ENCODE measurements at places on chromosomes 13 and 19. TPM values are rescaled to one million over a fixed set of nuclear protein-coding genes. Genes with fewer than 3 reads are reported as not detected.

SIGLEC12 gene
- not detected for total RNA-seq

PSG6 gene
- total RNA-seq: not detected

ACER1 gene
- total RNA-seq: not detected

UQCRFS1 gene
- total RNA-seq: 25.2 TPM

ZNF417 gene
- 21.4 TPM for total RNA-seq

MLNR gene
- total RNA-seq: not detected

URAD gene
- total RNA-seq: not detected

ADGRE1 gene
- total RNA-seq: not detected

ZNF787 gene
- 25.0 TPM for total RNA-seq

MEIS3 gene
- total RNA-seq: 11.0 TPM

MAST1 gene
- 0.13 TPM for total RNA-seq

ATP4B gene
- total RNA-seq: not detected

PLPPR2 gene
- total RNA-seq: 12.1 TPM

KIR3DL2 gene
- total RNA-seq: not detected

NKG7 gene
- total RNA-seq: not detected

IGFLR1 gene
- total RNA-seq: 1.1 TPM

TEAD2 gene
- total RNA-seq: 13.7 TPM

ZNF177 gene
- 1.5 TPM for total RNA-seq

RPS16 gene
- total RNA-seq: 131 TPM

ZNF567 gene
- total RNA-seq: 4.0 TPM

ZNF135 gene
- 4.5 TPM for total RNA-seq

AP1M2 gene
- total RNA-seq: 0.19 TPM

BEST2 gene
- not detected for total RNA-seq

ACP7 gene
- total RNA-seq: 0.12 TPM

CERS1 gene
- total RNA-seq: 0.40 TPM

GPR183 gene
- not detected for total RNA-seq

NLRP4 gene
- total RNA-seq: not detected

CYP4F2 gene
- total RNA-seq: not detected

OR7D2 gene
- 0.06 TPM for total RNA-seq

PRRG2 gene
- total RNA-seq: 0.92 TPM

EIF3K gene
- 303 TPM for total RNA-seq

KIR2DL1 gene
- total RNA-seq: not detected

HSD17B14 gene
- 1.2 TPM for total RNA-seq

ZNF563 gene
- 4.6 TPM for total RNA-seq

LRRC25 gene
- not detected for total RNA-seq

GRIK5 gene
- total RNA-seq: 5.9 TPM

ZNF616 gene
- total RNA-seq: 8.7 TPM

POLR2E gene
- 116 TPM for total RNA-seq

PCDH17 gene
- 0.40 TPM for total RNA-seq

ZIM2 gene
- total RNA-seq: 0.26 TPM

HAUS8 gene
- 3.6 TPM for total RNA-seq

LPAR6 gene
- total RNA-seq: 28.2 TPM

ZSWIM4 gene
- total RNA-seq: 2.9 TPM

KLK10 gene
- total RNA-seq: not detected

ZNF266 gene
- total RNA-seq: 7.3 TPM

KLK5 gene
- not detected for total RNA-seq
